ENCODE measurements at places on chromosomes 7 and 10.

- no peak for DNase-seq
Observed at GRCh38 chr7:142313528-142313927, 55.7 kb upstream of the PRSS58 start.

DNA sequence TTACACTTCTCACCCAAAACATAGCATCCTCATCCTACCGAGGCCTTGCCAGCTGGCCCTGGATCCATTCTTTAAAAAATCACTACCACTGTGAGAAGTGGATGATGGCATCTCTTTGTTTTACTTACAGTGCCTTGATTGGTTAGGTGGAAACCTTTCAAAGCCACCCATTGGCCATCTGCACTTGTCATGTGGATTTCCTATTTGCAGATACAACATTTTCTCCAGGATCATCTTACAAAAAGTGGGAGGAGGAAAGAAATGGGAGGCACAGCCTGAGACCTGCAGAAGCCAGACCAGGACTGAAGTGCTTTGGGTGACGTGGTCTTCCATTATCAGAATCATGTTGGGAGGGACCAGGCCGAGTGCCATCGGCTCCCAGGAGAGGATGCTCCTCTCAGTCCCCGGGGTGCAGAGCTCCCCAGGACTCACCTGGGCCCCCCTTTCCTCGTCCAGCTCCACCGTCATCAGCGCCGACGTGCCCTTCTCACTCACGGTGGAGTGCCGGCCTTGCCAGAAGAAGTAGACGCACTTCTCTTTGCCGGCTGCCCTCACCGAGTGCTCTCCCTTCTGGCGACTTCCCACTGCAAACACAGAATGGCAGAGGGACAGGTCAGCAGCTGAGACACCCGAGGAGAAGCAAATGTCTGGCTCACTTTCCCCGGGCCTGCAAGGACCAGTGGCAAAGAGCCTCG, 161.2 kb downstream of the SVIL start:
- no peak for DNase-seq

GRCh38 chr7:32507414-32507813, 12.1 kb downstream of the AVL9 start:
- no peak for DNase-seq

GRCh38 chr7:124722292-124722691, 43.3 kb downstream of the GPR37 start:
- DNase-seq = no peak

DNA sequence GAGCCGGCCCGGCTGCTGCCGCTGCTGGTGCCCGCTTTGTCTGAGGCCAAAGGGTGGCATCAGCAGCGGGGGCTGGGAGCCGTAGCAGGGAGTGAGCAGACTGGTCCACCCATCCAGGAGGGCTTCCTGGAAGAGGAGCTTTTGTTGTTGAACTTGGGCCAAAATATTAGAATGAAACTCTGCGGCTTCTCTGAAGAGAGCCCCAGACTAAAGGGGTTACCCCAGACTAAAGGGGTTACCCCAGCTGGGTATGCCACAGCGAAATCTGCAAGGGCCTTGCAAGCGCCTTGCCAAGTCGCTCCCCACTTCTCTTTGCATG, 154.7 kb upstream of the ZMIZ1 start:
- no peak for DNase-seq

DNA sequence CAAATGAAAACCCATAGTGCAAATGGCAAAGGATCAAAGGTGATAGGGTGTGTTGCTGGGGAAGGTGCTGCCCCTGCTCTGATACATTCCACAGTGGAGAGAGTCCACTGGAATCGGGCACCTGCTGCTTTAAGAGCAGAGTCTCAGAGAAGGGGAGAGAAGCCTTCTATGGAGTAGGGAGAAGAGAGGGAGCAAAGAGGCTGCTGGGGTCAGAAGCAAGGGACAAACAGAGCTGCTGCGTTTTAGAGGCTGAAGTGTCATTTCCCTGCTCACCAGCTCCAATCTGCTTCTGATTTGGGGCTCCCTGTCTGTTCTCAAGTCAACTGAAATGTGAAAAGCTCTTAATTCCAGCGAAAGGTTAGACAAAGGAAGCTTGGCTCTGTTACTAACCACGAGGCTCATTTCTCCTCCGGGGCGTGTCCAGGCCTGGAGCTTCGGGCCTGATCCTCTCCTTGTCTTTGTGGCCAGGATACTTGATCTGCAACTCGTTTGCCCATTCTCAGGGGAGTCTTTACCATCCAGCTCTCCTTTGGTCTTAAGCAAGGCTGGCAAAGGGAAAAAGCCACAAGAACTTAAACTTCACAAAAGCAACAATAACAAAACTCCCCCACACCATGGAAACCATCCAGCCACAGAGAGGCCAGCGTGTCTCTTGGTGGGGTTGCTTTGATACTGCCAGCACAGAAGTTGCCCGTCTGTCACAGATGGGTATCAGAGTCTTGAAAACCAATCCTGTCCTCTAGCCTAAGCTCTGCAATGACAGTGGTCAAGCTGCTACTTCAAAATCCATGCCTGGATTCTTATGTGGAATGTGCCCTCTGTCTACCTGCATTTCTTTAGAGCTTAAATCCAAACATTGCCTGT, 692.6 kb downstream of the SUGCT start:
- no peak for DNase-seq

GRCh38 chr7:31853380-31853779, 166.4 kb downstream of the PPP1R17 start:
- no peak for DNase-seq

- DNase-seq = no peak
Observed at GRCh38 chr7:68518060-68518459, 1080.2 kb upstream of the AUTS2 start.

GRCh38 chr7:122515404-122515803, 183.5 kb downstream of the RNF133 start:
- DNase-seq = no peak

GRCh38 chr10:31268444-31269303, 50.3 kb upstream of the ZEB1 start:
- no peak for DNase-seq

GRCh38 chr10:105149371-105149891, 508.3 kb downstream of the SORCS3 start:
- no peak for DNase-seq
